Lung (tissue), 17 donors: ENCODE measurements at places on chromosomes 6 and 20.
A peak's percentile ranks its signal among the peaks of the same experiment; 100 is the strongest.

DNA sequence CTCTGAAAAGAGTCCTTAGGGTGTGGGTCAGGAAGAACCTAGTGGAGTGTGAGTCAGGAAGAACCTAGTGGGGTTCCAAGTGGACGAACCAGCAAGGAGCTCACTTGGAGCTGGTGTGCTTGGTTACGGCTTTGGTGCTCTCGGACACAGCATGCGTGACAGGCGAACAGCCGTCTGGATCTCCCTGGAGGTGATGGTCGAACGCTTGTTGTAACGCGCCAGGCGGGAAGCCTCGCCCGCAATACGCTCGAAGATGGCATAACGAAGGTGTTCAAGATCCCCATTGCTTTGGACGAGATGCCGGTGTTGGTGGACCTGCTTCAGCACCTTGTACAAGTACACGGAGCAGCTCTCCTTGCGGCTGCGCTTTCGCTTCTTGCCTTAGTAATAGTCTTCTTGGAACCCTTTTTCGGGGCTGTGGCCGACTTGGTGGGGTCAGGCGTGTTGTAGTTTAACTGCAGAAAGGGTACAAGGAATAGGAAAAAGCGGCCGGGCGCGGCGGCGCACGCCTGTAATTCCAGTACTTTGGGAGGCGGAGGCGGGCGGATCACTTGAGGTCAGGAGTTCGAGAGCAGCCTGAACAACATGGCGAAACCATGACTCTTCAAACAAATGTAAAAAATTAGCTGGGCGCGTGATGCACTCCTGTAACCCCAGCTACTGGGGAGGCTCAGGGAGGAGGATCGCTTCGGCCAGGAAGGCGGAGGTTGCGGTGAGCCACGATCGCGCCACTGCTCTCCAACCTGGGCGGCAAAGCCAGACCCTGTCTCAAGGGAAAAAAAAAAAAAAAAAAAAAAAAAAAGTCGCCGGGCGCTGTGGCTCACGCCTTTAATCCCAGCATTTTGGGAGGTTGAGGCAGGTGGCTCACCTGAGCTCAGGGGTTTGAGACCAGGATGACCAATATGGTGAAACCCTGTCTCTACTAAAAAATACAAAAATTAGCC is 48.0 kb downstream of the OR2B2 start:
- H3K4me1 ChIP-seq: no peaks in the 10 kb centered on the region
- H3K27me3 ChIP-seq: no peaks in the 10 kb centered on the region
- H3K4me3 ChIP-seq: peak overlapping the region; percentile 39
- no peaks in the 10 kb centered on the region for H3K36me3 ChIP-seq

GRCh38 chr6:33886673-33887144 is 82.9 kb upstream of the MLN start:
- no peaks in the 10 kb centered on the region for H3K27me3 ChIP-seq
- DNase-seq: peak; percentile 83
- H3K27ac ChIP-seq: peak overlapping the region; percentile 55
- peaks cover 6% of the 10 kb centered on the region for H3K4me1 ChIP-seq

DNA sequence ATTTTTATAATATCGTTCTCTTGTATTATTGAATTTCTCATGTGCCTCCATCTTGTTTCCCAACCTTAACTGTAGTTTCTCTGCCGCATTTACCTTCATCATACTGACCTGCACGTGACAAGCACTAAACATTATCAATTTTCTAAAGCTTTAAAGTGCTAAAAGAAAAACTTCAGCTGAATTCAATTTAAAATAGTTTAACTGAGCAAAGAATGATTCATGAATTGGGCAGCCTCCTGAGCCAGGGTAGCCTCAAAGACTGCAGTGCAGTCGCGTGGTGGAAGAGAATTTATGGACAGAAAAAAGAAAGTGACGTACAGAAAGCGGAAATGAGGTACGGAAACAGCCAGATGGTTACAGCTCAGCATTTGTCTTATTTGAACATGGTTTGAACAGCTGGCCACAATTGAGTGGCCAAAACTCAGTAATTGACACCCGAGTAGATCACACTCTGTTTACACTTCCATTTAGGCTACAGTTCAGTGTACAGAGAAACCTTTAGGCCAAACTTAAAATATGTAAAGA is 4.2 kb upstream of the ZDHHC14 start:
- no peak overlapping the region for H3K27ac ChIP-seq
- no peak overlapping the region for H3K4me3 ChIP-seq
- no peak for DNase-seq
- H3K4me1 ChIP-seq: no peaks in the 10 kb centered on the region
- H3K27me3 ChIP-seq: no peaks in the 10 kb centered on the region

DNA sequence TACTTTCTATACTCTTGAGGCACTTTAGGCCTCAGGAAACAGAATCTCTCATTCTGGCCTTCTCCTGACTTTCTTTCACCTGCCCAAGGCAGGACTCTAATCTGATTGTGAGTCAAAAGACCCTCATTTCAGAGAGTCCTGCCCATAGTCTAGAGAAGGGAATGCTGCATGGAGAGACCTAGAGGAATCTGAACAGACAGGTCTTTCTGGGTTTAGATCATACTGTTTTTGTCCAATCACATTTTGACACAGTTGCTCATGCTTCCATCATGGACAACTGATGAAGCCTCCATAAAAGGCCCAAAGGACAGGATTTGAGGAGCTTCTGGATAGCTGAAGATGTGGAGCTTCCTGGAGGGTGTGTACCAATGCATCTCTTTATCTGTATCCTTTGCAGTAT is 48.1 kb upstream of the BTBD3 start:
- no peak overlapping the region for H3K27ac ChIP-seq
- no peaks in the 10 kb centered on the region for H3K27me3 ChIP-seq
- DNase-seq: no peak
- H3K4me1 ChIP-seq: no peaks in the 10 kb centered on the region
- no peaks in the 10 kb centered on the region for H3K36me3 ChIP-seq

DNA sequence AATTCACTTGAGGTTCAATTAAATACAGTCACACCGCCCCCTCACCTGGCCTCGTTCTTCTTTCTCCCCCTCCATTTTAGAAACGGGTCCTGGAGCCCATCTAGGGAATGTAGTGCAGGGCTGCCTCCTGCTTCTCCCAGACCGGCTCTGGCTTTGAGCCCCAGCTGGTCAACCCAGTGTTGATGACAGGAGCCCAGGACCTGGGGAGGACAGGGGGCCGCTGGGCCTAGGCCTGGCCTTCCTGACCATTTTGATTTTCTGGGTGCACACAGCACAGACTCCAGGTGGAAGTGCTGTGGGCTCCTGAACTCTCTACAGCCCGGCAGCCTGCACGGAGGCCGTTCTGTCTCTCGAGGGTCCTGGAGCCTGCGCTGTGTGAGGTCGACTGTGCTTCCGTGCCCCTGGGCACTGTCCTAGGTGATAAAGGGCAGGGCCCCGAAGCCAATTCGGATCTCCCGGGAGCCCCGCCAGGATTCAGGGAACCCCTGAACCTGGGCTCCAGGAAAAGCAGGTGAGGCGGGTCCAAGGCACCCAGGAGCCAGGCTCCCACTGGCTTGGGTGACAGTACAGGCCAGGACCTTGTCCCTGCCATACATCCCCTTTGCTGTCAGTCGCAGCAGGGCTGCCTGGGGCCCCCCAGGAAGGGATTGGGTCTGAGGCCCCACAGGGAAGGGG is 23.3 kb downstream of the NPEPL1 start:
- no peaks in the 10 kb centered on the region for H3K27me3 ChIP-seq
- peak; percentile 6 for DNase-seq
- no peaks in the 10 kb centered on the region for H3K36me3 ChIP-seq

DNA sequence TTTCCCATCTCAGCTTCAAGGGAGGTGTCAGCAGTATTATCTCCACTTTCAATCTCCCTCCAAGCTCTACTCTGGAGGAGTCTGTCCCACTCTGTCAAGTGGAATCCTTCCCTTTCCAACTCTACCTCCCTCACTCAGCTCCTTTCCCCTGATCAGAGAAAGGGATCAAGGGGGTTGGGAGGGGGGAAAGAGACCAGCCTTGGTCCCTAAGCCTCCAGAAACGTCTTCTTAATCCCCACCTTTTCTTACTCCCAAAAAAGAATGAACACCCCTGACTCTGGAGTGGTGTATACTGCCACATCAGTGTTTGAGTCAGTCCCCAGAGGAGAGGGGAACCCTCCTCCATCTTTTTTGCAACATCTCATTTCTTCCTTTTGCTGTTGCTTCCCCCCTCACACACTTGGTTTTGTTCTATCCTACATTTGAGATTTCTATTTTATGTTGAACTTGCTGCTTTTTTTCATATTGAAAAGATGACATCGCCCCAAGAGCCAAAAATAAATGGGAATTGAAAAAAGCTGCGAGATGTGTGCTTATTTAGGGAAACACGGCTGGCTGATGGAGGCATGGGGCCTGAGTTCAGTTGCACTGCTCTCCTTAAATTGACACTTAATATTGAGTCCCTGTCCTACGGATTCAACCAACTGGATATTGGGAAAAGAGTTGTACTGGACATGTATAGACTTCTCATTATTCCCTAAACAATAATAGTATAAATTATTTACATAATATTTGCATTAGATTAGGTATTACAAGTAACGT is 4.9 kb downstream of the TUBB start:
- no peak overlapping the region for H3K4me3 ChIP-seq
- peaks cover 60% of the 10 kb centered on the region for H3K36me3 ChIP-seq
- no peak overlapping the region for H3K27ac ChIP-seq
- peaks cover 6% of the 10 kb centered on the region for H3K4me1 ChIP-seq
- no peaks in the 10 kb centered on the region for H3K27me3 ChIP-seq

GRCh38 chr6:124203812-124204167 is 400.1 kb downstream of the NKAIN2 start:
- DNase-seq: no peak
- H3K4me1 ChIP-seq: no peaks in the 10 kb centered on the region
- no peak overlapping the region for H3K27ac ChIP-seq
- H3K27me3 ChIP-seq: no peaks in the 10 kb centered on the region
- H3K4me3 ChIP-seq: no peak overlapping the region
